ENCODE measurements at places on chromosomes 7 and 10. TPM values are rescaled to one million over a fixed set of nuclear protein-coding genes. Genes with fewer than 3 reads are reported as not detected.

DNA sequence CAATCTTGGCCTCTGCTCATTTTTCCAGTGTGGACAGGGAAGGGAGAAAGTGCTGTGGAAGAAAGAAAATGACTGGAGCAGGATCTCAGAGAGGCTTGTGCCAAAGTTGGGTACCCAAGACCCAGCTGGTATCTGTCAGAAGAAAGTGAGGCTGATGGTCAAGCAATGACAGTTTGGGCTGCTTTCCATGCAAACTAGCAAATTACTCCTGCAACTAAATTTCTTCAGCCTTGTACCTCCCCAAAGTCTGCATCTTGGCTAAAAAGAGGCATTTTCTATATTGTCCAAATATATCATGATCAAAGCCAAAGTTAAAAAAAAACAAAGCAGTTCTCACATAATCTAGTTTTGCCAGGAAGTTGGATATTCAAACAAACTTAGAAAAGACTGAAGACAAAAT lies 208.5 kb upstream of the FRMD4A start:
- no peak overlapping the region for H3K4me3 ChIP-seq

DNA sequence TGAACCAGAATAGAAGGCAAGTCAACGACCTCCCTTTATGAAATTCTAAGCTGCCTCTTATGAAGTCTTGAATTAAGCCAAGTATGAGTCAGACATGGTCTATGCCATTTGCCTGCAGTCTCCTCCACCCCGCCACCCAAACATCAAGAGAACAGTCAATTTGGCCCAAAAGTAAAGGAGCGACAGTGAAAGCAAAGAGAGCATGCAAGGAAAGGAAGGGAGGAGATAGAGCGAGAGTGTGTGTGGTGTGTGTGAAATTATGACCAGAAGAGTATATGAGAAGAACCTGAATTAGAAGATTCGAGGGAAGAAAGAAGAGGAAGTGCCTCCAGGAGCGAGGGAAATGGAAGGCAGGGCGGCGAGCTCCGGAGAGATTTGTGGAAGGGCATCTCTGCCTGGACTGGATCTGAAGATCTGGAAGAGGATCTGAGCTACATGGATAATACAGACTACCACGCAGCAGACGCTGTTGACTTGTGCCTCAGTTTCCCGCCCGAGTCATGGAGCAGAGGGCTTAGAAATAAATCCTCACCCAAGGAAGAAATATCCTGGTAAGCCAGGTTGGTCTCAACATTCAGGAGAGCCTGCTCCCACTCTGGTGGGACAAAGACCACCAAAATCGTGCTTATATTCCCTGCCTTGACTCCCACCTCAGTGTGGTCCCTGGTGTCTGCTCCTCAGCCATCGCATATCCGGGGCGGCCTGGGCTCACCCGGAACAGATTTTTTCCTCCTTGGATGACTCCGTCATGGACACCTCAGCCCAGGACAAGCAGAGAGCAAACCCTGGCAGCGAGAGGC lies 459 bp downstream of the ZDHHC6 start:
- H3K27ac ChIP-seq = peak overlapping the region; percentile 80
- DNase-seq = no peak
- peak overlapping the region; percentile 82 for H3K4me3 ChIP-seq
- H3K36me3 ChIP-seq = peaks cover 7% of the 10 kb centered on the region
- H3K4me1 ChIP-seq = peaks cover 20% of the 10 kb centered on the region

DNA sequence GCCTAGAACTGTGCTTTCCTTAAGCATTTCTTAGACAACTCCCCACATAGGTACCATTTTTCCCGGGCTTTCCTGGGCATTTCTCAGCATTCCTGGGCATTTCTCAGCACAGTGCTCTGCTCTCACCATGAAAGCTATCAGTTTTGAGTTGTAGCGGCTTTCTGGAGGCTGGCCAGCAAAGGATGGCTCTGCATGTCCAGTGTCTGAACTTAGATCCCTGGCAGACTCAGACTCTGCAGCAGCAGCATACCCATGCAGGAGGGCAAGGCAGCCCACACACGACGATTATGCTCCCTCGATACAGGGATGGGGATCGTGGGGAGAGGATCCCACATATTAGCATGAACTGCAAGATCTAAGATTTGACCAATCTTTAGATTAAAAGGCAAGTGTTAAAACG lies 248.9 kb upstream of the MKI67 start:
- no peak for DNase-seq
- H3K27ac ChIP-seq = no peak overlapping the region
- H3K27me3 ChIP-seq = peaks cover 62% of the 10 kb centered on the region
- H3K36me3 ChIP-seq = no peaks in the 10 kb centered on the region
- H3K4me3 ChIP-seq = no peak overlapping the region
- no peaks in the 10 kb centered on the region for H3K4me1 ChIP-seq

GRCh38 chr10:79336276-79336675 lies 11.0 kb upstream of the PPIF start:
- H3K27me3 ChIP-seq = no peaks in the 10 kb centered on the region
- DNase-seq = no peak
- no peak overlapping the region for H3K27ac ChIP-seq
- no peaks in the 10 kb centered on the region for H3K4me1 ChIP-seq
- H3K36me3 ChIP-seq = no peaks in the 10 kb centered on the region

DNA sequence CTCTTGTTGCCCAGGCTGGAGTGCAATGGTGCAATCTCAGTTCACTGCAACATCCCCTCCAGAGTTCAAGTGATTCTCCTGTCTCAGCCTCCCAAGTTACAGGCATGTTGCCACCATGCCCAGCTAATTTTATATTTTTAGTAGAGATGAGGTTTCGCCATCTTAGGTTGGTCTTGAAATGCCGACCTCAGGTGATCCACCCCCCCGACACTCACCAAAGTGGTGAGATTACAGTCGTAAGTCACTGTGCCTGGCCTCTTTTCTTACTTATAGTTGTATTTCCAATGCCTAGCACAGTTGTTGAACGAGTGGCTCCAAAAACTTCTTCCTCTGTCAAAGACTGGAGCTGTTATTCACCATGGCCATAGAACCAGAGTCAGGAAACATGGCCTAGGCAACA lies 6.7 kb downstream of the RNF216 start:
- no peak for DNase-seq
- peaks cover 11% of the 10 kb centered on the region for H3K4me1 ChIP-seq
- H3K27ac ChIP-seq = no peak overlapping the region

- peaks cover 45% of the 10 kb centered on the region for H3K27me3 ChIP-seq
- H3K27ac ChIP-seq = no peak overlapping the region
- no peak for DNase-seq
- H3K4me1 ChIP-seq = no peaks in the 10 kb centered on the region
- no peaks in the 10 kb centered on the region for H3K36me3 ChIP-seq
These were observed 154.1 kb upstream of the PDE1C start for GRCh38 chr7:32224276-32224675.

GRCh38 chr7:138316421-138317043 lies 143.5 kb upstream of the TRIM24 start:
- H3K27ac ChIP-seq = peak overlapping the region; percentile 48
- DNase-seq = no peak
- no peaks in the 10 kb centered on the region for H3K27me3 ChIP-seq
- peaks cover 5% of the 10 kb centered on the region for H3K36me3 ChIP-seq
- H3K4me3 ChIP-seq = no peak overlapping the region

Gene POLL
- 44.5 TPM for total RNA-seq

Gene CHRM2
- total RNA-seq = 40.9 TPM

Gene IL15RA
- total RNA-seq = not detected

Gene FOXK1
- total RNA-seq = 56.7 TPM

All from mesothelial cell of epicardium (in vitro differentiated cells).